Pancreas (tissue), 10 donors: ENCODE measurements at places on chromosomes 2 and 18. TPM values are rescaled to one million over a fixed set of nuclear protein-coding genes. Genes with fewer than 3 reads are reported as not detected.
A peak's percentile ranks its signal among the peaks of the same experiment; 100 is the strongest.

GRCh38 chr2:239606741-239607516, 206.1 kb upstream of the HDAC4 start:
- no peak overlapping the region for H3K27ac ChIP-seq
- no peaks in the 10 kb centered on the region for H3K36me3 ChIP-seq
- DNase-seq, result no peak
- H3K4me3 ChIP-seq, result no peak overlapping the region

GRCh38 chr18:3281456-3282400, 19.8 kb downstream of the MYL12B start:
- H3K27me3 ChIP-seq, result no peaks in the 10 kb centered on the region
- peaks cover 20% of the 10 kb centered on the region for H3K36me3 ChIP-seq
- H3K4me1 ChIP-seq, result no peaks in the 10 kb centered on the region
- no peak overlapping the region for H3K27ac ChIP-seq
- no peak for DNase-seq

DNA sequence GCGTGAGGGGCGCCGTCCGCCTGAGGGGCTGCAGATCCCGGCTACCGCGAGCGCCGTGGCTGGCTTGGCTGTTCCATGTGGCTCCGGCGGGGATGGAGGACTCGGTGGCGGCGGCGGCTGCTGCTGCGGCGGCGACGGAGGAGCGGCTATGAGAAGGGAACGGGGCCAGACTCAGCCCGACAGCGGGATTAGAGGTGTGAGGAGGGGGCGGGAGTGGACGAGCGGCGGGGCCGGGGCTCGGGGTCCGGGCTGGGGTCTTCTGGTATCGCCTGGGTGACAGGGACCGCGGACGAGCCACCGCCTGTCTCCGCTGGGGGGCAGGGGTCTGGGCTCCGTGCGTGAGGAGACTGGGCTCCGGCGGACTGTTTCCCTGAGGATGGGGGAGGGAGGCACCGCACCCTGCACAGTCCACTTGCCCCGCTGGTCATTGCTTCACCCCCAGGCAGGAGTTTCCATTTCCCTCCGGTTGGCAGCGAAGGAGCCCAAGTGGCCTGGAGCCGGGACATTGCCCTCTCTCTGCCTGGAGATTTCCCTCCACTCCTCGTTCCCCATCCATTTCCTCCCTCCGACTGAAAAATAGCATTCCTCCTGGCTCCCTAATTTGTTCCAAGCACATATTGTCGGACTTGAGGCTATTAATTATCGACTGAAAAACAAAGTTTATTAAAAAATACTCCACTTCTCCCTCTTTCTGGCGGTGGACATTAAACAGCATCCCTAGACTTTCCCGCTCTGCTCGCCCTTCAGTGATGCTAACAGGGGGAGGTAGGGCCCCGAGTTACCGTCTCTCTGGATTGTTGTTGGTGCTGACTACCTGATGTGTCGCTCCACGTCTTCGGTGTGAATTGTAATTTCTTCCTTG, 577 bp downstream of the EHBP1 start:
- H3K36me3 ChIP-seq, result no peaks in the 10 kb centered on the region
- H3K27ac ChIP-seq, result peak overlapping the region; percentile 87
- peaks cover 20% of the 10 kb centered on the region for H3K4me1 ChIP-seq
- no peaks in the 10 kb centered on the region for H3K27me3 ChIP-seq
- peak; percentile 66 for DNase-seq
- H3K4me3 ChIP-seq, result peak overlapping the region; percentile 84

DNA sequence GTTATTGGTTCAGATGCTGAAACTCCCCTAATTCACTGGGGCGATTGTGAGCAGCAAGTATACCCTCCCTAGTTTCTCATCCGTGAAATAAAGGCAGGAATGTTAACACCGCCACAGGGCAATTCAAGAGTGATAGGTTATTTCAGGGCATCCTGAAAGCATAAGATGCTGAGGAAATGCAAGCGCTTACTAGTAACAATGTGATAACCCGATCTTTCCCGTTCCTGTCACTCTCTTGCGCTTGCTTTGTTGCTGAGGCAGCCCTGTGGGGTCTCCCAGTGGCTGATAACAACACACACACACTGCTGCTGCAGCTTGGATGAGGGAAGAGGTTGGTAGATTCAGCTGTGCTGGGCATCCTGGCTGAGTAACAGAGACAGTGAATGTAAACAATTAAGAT, 259.3 kb downstream of the AGPS start:
- H3K27me3 ChIP-seq, result no peaks in the 10 kb centered on the region
- DNase-seq, result no peak
- no peaks in the 10 kb centered on the region for H3K4me1 ChIP-seq
- no peaks in the 10 kb centered on the region for H3K36me3 ChIP-seq
- H3K27ac ChIP-seq, result no peak overlapping the region

- no peaks in the 10 kb centered on the region for H3K27me3 ChIP-seq
- no peak overlapping the region for H3K4me3 ChIP-seq
- no peaks in the 10 kb centered on the region for H3K36me3 ChIP-seq
- no peak for DNase-seq
- no peak overlapping the region for H3K27ac ChIP-seq
Measured at GRCh38 chr18:79896738-79897137, 54.7 kb downstream of the SLC66A2 start.

DNA sequence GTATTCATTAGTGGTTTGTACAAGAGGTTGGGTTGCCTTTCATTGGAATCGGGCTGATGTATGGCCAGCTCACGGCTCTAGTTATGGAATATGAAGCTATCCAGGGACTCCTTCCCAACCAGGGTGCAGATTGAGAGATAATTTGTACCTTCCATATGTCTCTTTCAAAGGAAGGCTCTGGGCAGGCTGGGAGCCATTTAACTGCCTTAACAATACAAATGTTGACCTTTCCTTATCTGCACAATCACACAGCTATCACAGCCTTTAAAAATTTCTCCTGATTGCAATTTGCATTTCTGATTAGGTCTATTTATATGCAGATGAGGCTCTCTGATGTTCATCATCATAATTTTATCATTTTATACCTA, 58.7 kb downstream of the MYO3B start:
- H3K27me3 ChIP-seq, result no peaks in the 10 kb centered on the region
- H3K4me1 ChIP-seq, result no peaks in the 10 kb centered on the region
- H3K36me3 ChIP-seq, result no peaks in the 10 kb centered on the region
- DNase-seq, result no peak

DNA sequence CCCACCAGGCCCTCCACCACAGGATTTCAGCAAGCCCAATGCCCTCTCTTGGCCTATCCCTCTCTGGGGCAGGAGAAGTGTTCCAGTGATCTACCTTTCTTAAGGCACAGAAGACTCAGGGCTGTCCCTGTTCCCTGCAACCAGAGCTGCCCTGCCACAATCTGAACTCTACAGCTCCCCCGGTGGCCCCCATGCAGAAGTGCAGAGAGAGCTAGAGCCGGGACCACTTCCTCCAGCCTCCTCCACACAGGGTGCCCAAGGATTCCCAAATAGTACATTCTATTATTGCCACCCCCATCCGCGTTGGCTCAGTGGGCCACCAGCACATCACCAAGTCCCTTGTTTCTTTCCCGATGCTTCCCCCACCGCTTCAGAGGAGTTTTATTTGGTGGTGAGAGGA, 114.8 kb upstream of the PTPRM start:
- no peaks in the 10 kb centered on the region for H3K4me1 ChIP-seq
- no peak overlapping the region for H3K27ac ChIP-seq
- peak; percentile 66 for DNase-seq
- H3K27me3 ChIP-seq, result no peaks in the 10 kb centered on the region
- no peak overlapping the region for H3K4me3 ChIP-seq

DNA sequence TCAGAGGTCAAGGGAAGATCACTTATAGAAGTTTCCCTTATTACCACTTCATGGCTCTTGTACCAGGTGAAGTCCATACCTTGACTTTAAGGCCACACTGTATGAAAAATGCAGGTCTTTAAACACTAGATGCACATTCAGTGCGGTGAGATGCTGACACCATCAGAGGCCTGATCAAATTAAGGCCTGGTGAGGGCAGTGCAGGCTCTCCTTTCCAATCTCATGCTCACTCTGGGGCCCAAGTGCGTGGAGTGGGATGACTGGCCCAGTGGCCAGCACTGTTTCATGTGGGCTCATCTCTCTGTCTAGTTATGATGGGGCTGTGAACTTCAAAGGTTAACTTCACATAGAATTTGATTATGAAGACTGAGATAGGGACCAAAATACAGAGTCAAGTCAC, 281.1 kb downstream of the SLC4A3 start:
- no peaks in the 10 kb centered on the region for H3K4me1 ChIP-seq
- no peaks in the 10 kb centered on the region for H3K36me3 ChIP-seq
- no peak overlapping the region for H3K4me3 ChIP-seq

GRCh38 chr18:62812876-62813275, 97.5 kb downstream of the PHLPP1 start:
- H3K4me1 ChIP-seq, result peaks cover 18% of the 10 kb centered on the region
- H3K27me3 ChIP-seq, result no peaks in the 10 kb centered on the region
- no peak overlapping the region for H3K27ac ChIP-seq
- H3K4me3 ChIP-seq, result no peak overlapping the region
- H3K36me3 ChIP-seq, result no peaks in the 10 kb centered on the region

DNA sequence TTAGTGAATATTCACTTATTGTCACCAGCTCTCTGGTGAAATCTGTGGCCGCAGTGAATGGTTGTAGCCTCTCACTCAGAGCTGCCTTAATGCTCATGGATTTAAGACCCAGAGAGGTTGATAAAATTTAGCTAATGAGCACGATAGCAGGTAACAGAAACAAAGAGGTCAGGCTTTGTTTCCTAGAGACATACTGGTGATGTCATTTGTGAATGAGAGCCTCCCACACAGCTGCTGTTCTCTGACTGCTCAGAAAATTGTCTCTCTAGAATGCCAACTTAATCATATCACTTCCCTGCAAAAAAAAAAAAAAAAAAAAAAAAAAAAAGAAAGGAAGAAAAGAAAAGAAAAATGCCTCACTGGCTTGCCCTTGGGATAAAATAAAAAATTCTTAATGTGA, 411.7 kb upstream of the MYT1L start:
- no peaks in the 10 kb centered on the region for H3K36me3 ChIP-seq
- H3K27ac ChIP-seq, result no peak overlapping the region
- no peaks in the 10 kb centered on the region for H3K27me3 ChIP-seq

- H3K4me3 ChIP-seq, result no peak overlapping the region
- H3K27me3 ChIP-seq, result no peaks in the 10 kb centered on the region
- no peak overlapping the region for H3K27ac ChIP-seq
- H3K4me1 ChIP-seq, result no peaks in the 10 kb centered on the region
- DNase-seq, result no peak
- H3K36me3 ChIP-seq, result no peaks in the 10 kb centered on the region
Measured at GRCh38 chr2:120964819-120965218, 229.2 kb downstream of the GLI2 start.

DNA sequence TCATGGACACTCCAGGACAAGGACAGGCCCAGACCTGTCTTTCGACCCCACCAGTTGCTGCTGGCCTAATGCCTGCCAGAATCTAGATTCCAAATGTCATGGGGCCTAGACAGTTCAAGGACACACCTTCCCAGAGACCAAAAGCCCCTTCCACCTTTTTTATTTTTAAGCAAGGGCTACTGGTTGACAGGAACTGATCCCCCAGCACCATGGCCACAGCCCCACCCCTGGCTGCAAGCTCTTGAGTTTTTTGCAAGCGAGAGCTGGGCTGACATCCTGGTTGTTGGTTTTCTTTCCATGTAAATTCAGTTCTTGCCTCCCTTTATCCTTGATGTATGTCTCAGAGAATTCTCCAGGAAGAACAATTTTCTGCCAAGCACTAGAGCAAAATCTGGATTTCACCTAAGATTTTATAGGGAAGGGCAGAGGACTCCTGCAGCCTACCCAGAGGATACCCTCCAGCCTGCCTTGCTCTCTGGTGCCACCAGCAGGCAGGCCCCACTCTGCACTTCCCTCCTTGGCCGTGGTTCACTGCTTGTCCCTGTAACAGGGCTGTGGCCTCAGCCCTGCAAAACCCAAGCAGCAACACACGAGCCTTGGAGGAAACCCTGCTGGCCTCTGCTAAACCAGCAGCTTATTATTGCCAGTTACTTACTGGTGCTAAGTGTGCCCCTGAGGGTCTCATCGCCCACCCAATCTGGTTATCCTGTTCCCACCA, 97.7 kb downstream of the TWIST2 start:
- H3K4me3 ChIP-seq, result no peak overlapping the region
- H3K27ac ChIP-seq, result no peak overlapping the region
- H3K36me3 ChIP-seq, result no peaks in the 10 kb centered on the region
- no peaks in the 10 kb centered on the region for H3K27me3 ChIP-seq
- H3K4me1 ChIP-seq, result no peaks in the 10 kb centered on the region

DNA sequence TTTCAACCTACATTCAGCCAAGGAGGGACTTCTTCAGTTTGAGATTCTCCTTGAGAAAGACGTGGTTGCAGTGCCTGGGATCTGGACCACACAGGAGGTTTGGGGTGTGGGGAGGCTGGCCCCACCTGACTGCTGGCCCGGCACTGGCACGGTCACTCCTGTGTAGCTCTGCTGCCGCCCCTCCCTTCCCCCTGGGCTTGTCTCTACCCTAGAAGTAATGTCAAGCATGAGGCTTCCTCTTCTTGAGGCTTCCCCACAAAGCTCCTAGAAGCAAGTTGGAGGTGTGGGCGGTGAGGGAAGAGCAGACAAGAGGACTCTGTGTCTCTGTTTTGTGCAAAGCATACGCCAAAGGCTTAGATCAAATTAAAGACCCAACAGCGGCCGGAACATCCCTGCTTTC, 8.7 kb downstream of the KLHL29 start:
- H3K27me3 ChIP-seq, result no peaks in the 10 kb centered on the region
- no peak overlapping the region for H3K4me3 ChIP-seq
- no peaks in the 10 kb centered on the region for H3K36me3 ChIP-seq
- H3K4me1 ChIP-seq, result no peaks in the 10 kb centered on the region
- no peak for DNase-seq

DNA sequence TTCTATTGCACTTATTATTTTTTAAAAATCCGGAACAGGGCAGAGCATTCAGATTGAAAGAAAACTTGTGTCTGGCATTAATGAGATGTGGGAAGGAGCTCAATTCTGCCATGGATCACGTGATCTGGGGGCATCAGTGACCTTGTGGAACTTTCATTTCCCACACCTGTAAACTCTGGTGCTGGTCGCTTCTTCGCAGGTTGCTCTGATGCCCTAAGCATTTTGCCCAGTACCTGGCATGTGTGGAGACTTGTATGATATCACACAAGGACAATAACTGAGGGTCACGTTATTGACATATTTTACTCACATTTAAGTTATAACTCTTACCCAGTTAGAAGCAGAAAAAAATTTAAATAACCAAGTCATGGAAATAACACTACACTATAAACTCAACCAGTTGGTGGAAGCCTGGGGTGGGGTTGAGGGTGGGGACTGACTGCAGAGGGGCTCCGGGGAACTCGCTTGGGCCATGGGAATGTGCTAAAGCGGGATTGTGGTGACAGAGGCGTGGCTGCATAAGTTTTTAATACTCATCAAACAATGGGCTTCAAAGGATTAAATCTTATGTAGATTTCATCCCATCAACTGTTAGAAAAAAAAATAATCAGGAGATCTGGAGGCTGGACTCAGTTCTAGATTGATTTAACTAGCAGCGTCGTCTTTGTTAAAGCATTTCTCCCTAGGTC, 36.5 kb downstream of the ST3GAL5 start:
- H3K27me3 ChIP-seq, result no peaks in the 10 kb centered on the region
- H3K4me1 ChIP-seq, result no peaks in the 10 kb centered on the region
- DNase-seq, result no peak

DNA sequence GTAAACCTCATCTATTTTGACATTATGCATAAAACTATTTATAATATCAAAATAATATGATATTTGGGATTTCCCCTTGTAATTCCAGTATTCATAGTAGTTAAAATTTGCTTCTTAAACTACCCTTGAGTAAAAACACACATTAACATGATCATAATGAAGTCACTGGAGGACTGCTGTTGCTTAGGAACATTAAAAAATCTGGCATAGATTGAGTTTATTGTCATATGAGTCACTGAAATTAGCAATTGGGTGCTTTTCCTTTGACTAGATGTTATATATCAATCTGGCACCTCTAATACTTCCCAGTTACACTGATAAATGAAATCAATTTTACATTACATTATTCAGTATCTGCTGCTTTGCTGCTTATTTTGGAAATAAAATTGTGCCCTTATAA, 57.0 kb upstream of the ZC3H15 start:
- no peak overlapping the region for H3K27ac ChIP-seq
- H3K4me1 ChIP-seq, result no peaks in the 10 kb centered on the region
- no peak overlapping the region for H3K4me3 ChIP-seq
- no peak for DNase-seq
- H3K36me3 ChIP-seq, result no peaks in the 10 kb centered on the region

ZAP70 gene
- 2.5 TPM for polyA plus RNA-seq
